ENCODE measurements at places on chromosomes 1 and 21.

- DNase-seq, result no peak
These were observed 5.9 kb downstream of the RXFP4 start for GRCh38 chr1:155947292-155947691.

GRCh38 chr1:205715628-205716027, 34.4 kb downstream of the NUCKS1 start:
- no peak for DNase-seq

DNA sequence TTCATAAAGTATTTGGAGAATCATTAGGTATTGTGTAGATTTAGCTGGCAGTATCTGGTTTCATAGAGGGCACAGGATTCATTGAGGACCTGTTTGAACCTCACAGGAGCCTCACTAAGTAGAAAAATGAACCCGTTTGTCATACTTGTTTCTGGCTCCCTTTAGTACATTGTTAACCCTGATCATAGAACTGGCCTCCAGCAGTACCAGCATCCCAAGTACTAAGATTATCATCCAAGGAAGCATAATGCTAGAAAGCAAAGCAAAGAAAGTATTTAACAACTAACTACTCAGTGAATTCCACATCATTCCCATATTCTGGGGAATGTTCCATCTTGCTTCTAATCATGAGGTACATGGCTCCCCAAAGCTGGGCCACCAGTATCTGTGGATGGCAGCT, 54.9 kb downstream of the IVNS1ABP start:
- DNase-seq, result no peak

GRCh38 chr1:41539418-41539805, 54.9 kb upstream of the EDN2 start:
- DNase-seq, result no peak

GRCh38 chr1:234526922-234527321, 47.9 kb upstream of the TARBP1 start:
- DNase-seq, result no peak

GRCh38 chr1:81582467-81582986, 218.2 kb upstream of the ADGRL2 start:
- no peak for DNase-seq

DNA sequence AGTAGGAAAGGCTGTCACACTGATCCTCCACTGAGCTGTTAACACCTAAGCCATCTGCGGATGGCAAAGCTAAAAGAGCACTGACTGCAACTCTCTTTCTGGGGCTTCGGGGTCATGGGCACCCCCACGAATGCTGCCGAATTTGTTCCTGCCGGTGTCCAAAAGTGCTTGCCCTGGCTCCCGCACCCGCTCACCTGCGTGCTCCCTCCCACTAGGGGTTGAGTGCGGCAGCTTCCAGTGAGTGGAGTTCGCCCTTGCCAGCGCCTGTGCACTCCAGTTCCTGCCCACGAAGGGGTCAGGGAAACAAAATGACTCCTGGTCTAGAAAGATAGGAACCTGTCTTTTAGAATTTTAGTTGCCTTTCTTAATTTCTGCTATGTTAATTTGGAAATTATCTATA, 78.7 kb downstream of the IFI44 start:
- DNase-seq, result no peak

All from activated T-helper 1 cell treated with anti-CD3 and anti-CD28 coated beads, Interleukin-12 subunit alpha, Interleukin-12 subunit beta, Interleukin-2, Interleukin-4 antibody, amounts not matched to agents 30 ng/mL and 10 ng/mL and 1 ng/mL, durations not matched to agents 14 hours and 24 hours and 36 hours (primary cell).